Hematopoietic multipotent progenitor cell treated with erythropoietin and hydrocortisone succinate and interleukin-3 and kit ligand, for 6 days (in vitro differentiated cells): ENCODE measurements at places on chromosomes 11 and 22.

DNA sequence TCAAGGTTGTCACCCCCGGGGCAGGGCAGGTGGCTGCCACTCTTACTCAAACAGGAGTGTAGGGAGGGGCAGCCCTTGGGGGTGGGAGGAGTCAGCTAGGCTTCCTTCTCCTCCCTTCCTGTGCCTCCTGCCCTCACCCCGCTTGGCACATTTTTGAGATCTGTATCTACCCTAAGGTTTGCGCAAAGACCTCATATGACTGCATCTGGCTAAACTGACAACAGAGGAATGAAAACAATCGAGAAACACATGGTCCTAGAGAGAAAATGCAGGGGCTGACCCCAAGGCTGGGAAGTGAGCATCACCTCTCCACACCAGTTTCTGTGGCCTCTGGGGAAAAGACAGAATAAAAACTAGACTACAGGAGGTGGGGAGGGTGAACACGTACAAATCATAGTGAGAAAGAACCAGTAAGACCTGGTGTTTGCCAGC, 28.1 kb downstream of the IGSF9B start:
- peak; percentile 82 for DNase-seq

DNA sequence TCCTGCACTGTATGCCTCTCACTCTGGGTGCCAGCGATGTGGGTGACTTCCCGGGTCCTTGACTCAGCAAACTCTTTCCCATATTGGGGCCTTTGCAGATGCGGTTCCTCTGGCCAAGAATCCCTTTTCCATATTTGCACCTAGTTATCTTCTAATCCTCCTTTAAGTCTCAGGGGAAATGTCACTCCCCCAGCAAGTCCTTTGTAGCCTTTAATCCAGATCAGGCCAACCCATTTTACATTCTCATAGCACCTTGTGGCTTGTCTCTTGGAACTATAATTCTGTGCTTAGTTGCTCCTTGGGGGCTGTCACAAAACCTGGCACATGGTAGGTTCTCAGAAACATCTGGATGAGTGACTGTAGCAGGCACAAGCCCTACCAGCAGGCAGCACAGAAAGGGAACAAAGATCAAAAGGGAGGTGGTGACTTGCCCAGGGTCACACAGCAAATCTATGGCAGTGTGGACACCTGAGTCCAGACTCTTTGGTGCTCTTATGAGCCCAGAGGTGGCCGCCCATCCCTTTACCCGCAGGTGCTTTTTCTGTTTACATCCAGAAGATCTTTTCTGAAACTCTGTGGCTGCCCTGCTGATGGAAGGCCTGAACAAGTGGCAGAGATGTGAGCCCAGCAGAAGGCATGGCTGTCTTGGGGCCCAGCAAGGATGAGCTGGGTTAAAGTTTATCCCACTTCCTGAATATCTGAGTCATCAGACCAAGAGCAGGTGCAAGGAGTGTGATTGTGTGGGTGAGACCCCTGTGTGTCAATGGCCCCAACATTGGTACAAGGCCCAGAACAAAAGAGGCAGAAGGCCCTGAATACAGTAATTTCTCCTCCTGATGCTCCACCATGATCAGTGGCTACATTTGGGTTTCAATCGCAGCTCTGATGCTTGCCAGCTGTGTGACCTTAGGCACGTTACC, 78.6 kb upstream of the GRK3 start:
- DNase-seq, result no peak

DNA sequence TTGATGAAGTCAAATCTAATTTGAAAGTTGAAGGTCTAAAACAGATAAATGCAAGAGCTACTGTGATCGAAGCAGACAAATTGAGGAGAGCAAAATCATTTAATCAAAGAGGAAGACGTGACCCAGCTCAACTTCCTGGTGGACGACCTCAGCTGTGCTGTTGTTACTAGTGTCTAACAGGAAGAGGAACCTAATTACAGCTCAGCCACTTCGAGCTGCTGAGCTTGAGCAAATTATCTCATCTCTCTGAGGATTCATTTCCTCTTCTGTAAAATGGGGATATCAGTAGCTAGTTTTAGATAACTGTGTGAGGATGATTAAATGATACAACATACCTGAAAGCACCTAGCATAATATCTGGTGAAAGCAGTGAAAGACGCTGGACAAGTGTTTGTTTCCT, 48.6 kb upstream of the OLFML1 start:
- peak; percentile 57 for DNase-seq

- no peak for DNase-seq
Observed at GRCh38 chr11:27540051-27540450, 33.5 kb upstream of the LIN7C start.

DNA sequence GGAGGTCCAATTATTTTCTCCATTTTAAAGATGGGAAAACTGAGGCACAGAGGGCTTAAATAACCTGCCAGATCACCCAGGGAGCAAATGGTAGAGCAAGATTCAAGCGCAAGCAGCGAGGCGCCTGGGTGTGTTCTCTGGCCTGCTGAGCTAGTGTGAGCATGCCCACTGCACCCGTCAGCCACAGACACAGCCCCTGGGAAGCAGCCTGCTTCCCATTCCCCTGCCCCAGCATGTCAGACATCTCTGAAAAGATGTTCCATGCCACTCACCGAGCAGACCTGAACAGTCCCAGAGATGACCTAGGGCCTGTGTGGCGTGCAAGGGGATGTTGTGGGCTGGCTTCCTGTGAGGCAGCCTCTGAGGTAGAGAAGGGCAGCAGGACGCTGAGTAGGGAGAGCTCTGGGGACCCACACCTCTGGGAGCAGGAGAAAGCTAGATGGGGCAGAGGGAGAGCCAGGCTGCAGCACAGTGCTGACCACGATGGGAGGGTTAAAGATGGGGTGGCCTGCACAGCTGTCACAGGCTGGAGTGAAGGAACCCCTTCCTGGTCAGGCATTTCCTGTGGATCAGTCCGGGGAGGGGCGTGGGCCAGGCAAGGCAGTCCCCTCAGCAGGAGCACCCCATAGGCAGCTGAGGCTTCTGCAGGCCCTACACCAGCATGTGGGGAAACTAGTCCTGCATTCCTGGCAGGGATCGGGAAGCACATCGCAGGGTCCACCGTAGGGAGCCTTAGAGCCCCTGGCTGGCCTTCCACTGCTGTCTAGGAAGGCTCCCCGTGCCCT, 101.4 kb downstream of the GALNT18 start:
- DNase-seq, result no peak

DNA sequence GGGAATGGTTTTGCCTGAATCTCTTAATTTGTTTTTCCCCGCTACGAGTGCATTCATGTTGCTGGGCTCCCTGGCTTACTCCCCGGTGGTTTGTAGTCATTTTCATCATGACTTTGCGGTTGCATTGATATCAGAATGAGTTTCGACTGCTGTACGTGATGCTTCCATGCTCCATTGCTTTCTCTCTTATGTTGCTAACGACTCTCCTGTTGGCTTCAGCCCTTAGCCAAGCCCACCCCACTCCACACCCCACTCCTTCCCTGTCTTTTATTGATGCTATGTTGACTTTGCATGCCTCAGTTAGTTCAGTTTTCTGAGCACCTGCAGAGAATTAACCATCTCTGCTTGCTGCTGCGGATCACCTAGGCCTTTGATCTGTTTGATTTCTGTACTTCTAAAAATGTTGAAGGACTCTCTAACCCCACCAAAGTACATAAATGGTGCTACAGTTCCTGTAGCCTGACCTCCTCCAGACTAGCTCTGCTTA, 65.3 kb downstream of the ARFGAP2 start:
- no peak for DNase-seq

DNA sequence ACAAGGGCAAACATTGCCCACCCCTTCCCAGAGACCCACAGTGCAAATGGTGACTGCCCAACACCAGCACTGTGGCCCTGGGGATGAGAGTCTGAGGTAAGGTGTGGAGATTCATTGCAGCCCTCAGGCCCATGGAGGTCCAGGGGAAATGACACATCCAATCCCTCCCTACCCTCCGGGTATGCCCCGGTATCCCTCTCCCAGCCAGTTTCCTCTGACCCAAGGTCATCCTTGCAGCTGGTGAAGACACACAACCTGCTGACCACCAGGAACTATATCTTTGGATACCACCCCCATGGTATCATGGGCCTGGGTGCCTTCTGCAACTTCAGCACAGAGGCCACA, 18.9 kb upstream of the UVRAG start:
- DNase-seq, result no peak

DNA sequence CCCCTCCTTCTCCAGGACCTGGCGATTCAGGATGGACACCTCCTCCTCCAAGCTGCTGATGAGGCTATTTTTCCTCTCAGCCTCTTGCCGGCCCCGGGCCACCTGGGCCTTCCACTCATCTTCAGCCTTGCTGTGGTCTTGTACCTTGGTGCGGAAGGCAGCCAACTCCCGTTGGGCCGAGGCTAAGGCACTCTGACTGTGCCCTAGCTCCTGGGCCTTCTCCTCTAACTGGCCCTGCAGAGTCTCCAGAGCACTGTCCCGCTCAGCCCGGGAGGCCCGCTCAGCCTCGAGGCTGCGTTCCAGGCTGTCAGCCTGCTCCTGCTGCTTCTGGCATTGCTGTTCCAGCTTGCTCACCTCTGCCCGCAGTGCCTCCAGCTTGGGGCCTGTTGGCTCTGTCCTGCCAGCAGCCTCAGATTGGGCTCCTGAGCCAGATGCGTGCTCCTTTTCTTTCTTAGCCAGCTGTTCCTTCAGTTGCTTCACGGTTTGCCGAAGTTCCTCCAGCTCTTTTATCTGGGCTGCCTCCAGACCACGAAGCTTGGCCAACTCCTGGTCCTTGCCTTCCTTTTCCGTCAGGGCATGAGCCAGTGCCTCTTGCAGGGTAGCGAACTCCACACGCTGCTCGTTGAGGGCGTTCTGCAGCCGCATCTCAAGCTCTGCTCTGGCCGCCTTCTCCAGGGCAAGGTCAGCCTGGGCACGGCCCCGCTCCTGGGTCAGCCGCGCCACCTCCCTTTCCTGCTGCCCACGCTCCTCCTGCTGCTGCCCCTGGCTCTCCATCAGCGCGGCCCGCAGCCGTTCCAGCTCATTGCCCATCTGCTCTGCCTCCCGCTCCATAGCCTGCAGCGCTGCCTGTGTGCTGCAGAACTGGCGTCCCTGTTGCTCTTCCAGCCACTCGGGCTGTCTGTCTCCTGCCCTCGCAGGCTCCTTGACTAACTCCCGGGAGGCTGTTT, 15.3 kb downstream of the IL18BP start:
- no peak for DNase-seq

- no peak for DNase-seq
Observed at GRCh38 chr22:20983081-20983771, 1.1 kb downstream of the LZTR1 start.

DNA sequence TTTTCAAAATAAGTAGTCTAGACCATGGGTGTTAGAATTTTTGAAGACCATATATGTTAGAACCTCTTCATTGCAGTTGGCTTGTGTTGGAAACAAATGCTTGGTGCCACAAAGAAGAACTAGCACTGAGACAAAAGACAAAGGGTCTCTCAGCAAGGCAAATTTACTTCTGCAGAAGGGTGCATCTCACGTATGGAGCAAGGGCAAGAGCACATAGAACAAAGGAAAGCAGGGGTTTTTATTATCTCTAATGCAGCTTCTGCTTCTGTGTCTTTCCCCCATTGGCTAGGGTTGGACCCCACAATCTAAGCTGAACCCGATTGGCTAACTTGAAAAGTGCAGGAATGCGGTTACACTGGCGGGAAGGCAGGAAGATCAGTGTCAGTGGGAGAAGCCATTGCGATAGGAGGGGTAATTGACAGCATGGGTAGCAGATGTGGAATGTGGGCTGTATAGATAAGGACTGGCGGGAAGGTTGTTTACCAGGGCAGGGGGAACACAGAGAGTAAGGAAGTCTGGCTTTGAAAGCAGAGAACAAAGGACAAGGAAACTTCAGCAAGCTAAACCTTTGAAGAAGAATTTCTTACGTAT, 9.2 kb upstream of the RBMXL2 start:
- DNase-seq, result no peak

DNA sequence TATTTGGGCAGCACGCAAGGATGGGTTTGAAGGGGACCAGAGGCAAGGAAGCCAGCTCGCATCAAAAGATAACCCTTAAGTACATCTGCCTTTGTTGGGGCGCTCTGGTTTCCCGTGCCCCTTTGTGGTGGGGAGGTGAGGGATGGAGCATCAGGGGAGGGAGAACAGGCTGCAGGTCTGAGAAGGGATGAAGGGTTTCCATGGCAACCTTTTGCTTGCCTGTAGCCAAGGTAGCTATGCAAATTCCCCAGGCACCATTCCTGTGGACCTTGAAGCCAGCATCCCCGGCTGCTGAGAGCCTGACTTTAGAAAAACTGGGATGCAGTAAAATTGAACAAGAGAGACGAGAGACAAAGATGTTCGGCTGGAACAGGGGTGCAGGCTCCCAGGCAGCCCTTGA, 75.7 kb downstream of the SEZ6L start:
- DNase-seq, result no peak

DNA sequence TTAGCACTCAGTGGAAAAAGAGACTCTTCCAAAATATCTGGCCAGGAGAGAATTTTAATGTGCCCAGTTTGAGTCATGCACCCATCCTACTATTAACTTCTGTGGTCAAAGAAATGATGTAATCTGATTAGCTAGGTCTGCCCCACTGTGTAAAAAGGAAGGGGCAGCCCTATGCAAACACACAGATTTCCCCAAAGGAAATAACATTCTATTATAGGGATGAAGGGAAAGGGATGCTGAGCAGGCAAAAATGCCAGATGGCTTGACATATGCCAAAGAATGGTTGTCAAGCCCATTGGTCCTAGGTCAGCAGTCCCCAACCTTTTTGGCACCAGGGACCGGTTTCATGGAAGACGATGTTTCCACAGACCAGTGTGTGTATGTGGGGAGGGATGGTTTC, 43.3 kb upstream of the PAK1 start:
- no peak for DNase-seq

DNA sequence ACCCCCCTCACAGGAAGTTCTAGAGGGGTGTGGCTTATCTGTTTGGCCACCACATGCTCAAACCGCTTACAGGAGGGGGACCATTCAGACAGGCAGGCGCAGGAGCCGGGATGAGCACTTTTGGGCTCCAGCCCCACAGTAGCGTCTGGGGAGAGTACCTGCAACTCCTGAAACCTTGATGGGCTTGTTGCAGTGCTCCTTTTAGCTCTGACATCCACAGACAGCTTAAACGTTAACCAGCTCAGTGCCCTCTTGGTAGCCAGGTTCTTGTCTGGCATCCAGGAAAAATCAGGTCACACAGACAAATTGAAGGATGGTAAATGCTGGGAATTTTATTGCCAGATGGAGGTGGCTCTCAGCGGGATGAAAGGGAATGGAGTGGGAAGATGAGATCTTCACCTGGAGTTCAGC, 326.3 kb downstream of the ETS1 start:
- DNase-seq, result no peak

DNA sequence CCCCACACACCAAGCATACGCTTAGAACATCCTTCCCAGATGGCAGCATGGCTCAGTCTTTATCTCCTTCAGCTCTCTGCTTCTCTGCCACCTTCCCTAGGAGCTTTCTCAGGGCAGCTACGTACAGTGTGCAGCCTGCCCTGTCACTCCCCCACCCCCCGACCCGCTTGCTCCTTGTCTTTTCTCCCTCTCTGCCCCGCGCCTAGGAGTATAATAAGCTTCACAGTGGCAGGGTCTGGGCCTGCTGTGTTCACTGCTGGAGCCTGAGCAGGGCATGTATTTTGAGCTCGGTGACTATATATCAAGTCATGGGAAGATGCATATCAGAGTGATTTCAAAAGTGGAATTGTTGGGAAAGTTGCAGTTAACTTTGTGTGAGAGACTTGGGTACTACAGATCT, 55.8 kb upstream of the ADSL start:
- DNase-seq, result no peak

- DNase-seq, result no peak
Observed at GRCh38 chr11:65650547-65651338, 12.0 kb downstream of the RELA start.

GRCh38 chr22:39253435-39254070, 8.8 kb upstream of the PDGFB start:
- no peak for DNase-seq

- DNase-seq, result no peak
Observed at GRCh38 chr11:130031056-130031455, 28.4 kb upstream of the PRDM10 start.
